ENCODE measurements at places on chromosomes 7 and 10.

DNA sequence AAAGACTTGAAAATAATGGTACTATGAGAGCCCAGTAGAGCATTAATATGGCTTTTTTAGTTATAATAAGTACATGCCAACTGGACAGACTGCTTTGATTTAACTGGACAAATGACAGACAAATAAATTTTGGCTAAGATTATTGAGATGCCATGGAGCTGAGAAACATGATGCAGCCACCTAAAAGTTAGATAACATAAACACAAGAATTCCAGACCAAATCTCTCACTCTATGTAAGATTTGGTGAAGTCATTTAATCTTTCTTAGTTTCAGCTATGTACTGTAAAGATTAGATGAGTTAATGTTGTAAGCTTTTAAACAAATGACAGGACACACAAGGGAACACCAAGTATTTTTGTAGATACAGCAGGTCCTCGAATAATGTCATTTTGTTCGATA, 118.2 kb downstream of the CACNA2D1 start:
- DNase-seq = no peak

DNA sequence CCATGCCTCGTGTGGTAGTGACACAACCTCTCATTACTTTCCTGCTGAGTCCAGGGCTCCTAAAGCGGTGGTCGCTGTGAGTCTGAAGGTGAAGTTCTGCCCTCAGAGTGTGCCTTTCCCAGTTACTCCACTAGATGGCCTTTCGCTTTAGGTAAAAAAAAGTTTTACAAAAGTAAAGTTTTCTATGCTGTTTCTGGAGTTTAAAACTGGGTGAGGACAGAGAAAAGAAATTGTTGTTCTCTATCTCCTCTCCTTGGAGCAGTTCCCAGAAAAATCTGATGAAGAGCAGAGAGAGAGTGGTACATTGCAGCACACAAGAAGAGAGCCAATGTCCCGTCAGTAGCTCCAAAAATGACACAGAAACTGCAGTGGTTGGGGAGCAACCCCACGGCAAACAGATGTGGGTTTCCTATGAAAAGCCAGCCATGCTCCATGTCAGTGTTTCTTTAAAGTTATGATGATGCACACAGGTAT, 257.1 kb downstream of the GLI3 start:
- no peak for DNase-seq

DNA sequence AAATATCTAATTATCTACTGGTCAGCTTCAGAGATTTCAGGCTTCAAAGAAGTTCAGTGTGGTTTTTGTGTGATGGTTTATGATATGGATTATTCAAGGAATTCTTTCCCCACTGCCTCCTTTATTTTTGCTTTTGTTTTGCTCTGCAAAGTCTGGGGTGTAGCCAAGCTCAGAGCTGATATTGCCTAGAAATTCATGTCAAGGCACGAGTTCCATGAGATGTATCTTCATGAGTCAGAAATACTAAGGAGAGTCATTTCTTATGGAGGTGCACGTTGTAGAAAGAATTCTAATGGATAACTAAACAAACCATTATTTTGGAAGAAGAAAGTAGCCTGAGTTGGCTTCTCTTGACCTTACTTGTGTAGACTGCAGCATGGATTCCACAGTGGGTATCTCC, 37.4 kb downstream of the VIM start:
- DNase-seq = no peak

DNA sequence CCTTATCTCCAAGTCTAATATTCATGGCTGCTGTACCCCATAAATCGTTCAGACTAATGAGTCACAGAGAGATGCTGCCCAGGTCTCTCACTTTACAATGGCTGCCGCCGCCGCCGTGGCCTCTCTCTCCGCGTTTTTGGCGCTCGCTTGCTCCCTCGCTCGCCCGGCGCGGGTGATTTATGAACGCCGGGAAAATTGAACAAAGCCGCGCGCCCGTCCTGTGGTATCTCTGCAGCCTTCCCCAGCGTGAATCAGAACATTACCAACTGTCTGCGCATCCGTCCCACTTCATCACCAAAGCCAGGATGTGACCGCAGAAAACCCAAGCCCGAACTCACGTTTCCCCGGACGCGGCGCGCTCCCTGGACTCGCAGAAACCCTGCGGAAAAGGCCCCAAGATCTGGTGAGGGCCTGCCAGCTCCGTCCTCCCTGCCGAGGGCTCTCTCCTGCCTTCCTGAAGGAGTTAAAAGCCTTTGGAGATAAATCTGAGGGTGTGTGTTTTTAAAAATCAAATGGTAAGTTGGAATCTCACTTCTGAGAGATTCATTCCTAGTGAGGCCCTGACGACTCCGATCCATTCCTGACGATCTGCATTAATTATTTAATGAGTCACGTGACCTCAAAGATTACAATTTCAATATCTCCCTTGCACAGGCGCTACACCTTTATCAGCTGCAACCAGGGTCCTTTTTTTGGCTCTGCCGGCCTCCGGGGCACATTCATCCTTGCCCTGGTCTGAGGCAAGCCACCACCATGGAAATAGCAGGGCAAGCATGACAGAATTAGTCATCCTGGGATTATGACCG, 6.3 kb downstream of the HOXA4 start:
- DNase-seq = no peak

DNA sequence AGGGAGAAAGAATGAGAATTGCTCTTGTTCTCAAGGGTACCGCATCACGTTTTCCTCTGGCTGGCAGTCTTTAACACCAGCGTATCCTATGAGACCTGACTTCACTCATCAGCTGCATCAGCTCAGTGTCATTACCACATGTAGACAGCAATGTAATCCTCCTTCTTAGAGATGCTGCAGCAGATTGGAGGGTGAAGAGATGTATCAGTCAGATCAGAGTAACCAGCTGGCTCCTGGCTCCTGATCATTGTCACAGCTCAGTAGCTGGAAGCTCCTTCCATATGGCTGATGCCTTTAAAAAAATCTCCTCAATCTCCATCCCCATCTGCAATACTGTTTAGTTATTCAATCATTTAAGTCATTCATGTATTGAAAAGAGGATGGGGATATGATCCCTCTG, 39.7 kb upstream of the EPHB6 start:
- DNase-seq = no peak

- no peak for DNase-seq
Measured at GRCh38 chr10:112393827-112394226, 19.9 kb downstream of the ACSL5 start.

DNA sequence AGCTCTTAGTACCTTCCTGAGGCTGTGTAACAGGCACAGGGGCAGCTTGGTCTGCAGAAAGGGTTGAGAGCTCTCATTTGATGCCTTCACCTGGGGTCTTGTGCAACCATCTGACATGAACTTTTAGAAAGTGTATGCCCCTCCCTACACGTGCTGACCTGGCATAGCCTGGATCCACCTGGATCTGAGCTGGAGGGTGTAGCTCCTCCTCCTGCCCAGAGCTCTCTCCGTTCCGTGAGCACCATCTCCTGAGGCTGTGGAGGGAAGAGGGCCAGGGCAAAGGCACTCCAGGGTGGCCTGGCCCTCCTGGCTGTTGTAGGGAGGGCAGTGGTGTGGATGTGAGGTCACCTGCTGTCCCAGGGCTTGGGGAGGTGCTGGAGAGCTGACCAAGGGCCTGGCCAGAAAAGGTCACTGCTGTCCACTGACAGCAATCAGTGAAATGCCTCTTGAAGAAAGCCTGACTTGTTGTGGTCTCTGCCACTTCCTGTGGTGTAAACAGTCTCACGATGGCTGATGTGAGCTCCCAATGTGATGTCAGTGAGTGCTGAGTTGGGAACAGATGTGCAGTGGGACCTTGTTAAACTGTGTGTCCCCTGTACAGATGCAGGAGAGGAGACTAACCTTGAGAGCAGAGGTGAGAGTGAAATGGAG, 23.0 kb downstream of the AMZ1 start:
- no peak for DNase-seq

- DNase-seq = no peak
Measured at GRCh38 chr10:23310404-23310803, 34.2 kb downstream of the C10orf67 start.

- no peak for DNase-seq
Measured at GRCh38 chr7:17928055-17928454, 12.2 kb downstream of the SNX13 start.

- no peak for DNase-seq
Measured at GRCh38 chr10:6279540-6280267, 77.0 kb downstream of the PFKFB3 start.

DNA sequence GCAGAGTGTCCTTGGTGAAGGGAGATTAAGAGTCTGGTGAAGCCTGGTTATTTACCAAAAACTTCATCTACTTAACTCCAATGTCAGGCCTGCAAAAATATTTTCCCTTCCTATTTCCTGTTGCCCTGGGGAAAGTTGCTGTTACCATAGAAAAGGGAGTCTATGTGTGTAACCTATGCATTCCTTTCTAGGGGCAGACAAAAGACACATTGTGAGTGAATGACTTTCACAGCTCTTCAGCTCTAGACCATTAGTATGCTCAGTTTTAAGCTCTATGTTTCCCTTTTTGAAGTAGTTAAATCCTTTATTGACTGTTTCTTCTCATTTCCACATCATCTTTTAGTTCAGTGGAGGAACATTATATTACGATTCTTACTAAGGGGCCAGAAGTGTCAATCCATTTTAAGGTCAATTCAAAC, 45.6 kb upstream of the SGCE start:
- no peak for DNase-seq

- no peak for DNase-seq
Measured at GRCh38 chr7:41808541-41808940, 105.7 kb upstream of the INHBA start.

GRCh38 chr10:103459615-103460014, 915 bp upstream of the CALHM1 start:
- DNase-seq = no peak

- no peak for DNase-seq
Measured at GRCh38 chr7:44277391-44277790, 48.0 kb downstream of the CAMK2B start.

- DNase-seq = no peak
Measured at GRCh38 chr7:14144109-14144508, 154.6 kb upstream of the ETV1 start.

GRCh38 chr7:155459700-155460461, 2.0 kb downstream of the EN2 start:
- DNase-seq = no peak

GRCh38 chr10:4337563-4337962, 488.4 kb upstream of the AKR1E2 start:
- DNase-seq = no peak

DNA sequence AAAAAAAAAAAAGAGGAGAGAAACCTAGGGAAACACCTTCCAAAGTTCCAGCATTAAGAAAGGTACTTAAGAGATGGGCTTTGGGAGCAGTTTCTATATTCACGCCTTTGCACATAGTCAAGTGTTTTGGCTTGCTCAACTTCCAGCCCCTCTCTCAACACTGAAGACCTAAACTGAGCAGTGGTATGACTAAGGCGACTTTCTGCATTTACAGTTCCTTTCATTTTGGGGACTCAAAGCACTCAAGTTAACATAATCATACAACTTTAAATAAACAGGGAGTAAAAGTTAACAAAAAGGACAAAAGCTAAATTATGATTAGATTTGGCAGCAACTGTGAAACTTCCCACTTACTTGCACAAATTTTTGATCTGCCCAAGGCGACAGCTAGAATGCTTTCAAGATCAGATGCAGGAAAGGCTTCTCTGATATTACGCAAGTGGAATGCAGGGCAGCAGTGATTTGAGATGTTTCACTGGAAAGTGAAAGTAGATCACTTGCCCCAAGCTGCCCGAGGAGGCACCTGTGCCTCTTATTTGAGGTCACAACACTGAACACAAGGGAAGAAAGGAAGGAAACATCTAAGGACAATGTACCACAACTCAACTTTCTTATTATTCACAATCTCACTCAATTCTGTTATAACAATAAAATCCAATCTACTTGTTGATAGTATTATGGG, 199.5 kb downstream of the SKAP2 start:
- DNase-seq = no peak

- DNase-seq = no peak
Measured at GRCh38 chr10:71077143-71077581, 135.2 kb upstream of the UNC5B start.

GRCh38 chr10:69644658-69645295, 14.7 kb downstream of the FAM241B start:
- DNase-seq = peak; percentile 24

DNA sequence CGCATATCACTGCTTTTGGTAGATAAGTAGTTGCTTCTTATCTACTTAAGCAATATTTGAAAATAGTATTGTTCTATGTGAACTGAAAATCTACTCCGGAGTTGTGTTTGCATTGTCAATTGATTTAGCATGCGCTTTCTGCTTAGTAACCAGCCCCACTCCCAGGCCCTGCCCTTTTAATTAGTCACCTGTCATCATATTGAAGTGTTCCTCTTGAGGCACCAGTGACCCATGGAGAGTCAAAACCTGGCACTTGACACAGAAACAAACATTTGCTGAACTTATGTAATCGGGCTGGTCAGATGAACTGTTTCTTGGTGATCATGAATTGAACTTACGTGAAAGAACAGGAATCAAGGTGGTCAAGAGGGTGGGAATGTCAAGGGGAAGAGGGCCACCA, 27.8 kb upstream of the CDHR3 start:
- no peak for DNase-seq

GRCh38 chr10:25824050-25824449, 110.0 kb upstream of the MYO3A start:
- no peak for DNase-seq

DNA sequence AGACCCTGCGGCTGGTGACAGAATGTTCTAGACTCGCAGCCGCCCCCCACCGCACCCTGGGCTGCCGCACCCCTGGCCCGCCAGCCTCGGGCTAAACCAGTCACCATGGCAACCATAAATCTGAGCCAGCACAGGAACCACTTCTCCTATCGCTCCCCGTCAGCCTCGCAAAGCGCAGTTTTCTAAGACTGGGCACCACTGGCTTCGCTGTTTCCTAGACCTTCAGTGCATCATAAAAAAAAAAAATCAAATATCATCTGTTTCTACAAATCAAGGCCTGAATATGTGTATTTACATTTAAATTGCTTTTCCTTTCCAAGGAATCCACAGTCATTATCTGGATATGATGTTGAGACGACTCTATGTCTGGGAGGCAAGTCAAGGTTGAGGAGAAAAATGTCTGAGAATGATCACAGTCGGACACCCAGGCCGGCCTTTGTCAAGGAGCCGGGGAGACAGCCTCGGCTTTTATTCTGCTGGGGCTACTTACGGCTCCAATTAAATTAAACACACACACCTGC, 99.9 kb downstream of the PTPRN2 start:
- no peak for DNase-seq

DNA sequence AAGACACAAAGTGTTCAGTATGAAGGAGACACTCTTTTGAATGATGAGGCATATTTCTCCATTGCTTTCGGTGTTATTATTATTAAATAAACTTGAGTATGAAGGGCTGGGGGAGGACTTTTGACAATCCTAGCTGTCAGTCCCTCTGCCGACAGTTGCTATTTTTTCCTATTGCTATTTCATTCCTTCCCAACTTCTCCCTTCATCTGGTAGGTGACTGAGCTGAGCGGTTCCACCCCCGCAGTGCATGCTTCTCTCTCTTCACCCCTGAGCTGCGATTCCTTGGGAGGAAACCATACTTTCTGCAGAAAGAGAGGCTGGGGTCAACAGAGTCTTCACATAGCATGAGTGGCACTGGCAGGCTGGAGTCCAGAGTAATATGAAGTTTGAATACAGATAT, 261.2 kb upstream of the TAC1 start:
- DNase-seq = no peak

- DNase-seq = no peak
Measured at GRCh38 chr7:35553519-35553918, 141.4 kb downstream of the HERPUD2 start.

All from T-helper 17 cell (primary cell).